ENCODE measurements at places on chromosomes 11 and 22. TPM values are rescaled to one million over a fixed set of nuclear protein-coding genes. Genes with fewer than 3 reads are reported as not detected.

DNA sequence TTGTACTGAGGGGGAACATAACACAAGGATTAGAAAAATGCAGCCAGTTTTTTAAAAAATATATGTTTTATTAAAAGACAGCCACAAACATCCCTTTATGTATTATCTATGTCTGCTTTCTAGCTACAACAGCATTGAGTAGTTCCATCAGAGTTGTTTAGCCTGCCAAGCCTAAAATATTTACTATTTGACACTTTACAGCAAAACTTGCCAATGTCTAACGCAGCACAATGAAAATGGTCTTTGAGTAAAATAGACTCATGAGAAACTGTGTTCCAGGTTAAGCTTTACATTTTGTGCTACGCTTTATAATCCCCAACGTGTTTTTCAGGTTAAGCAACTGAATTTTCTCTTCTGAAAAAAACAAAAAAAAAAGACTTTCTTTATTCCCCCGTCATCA, 2211.5 kb upstream of the RAG2 start:
- DNase-seq, result no peak

- peak; percentile 71 for DNase-seq
Measured at GRCh38 chr22:41234815-41235695, 5.7 kb downstream of the CHADL start.

APOA4 gene
- total RNA-seq, result not detected

DNA sequence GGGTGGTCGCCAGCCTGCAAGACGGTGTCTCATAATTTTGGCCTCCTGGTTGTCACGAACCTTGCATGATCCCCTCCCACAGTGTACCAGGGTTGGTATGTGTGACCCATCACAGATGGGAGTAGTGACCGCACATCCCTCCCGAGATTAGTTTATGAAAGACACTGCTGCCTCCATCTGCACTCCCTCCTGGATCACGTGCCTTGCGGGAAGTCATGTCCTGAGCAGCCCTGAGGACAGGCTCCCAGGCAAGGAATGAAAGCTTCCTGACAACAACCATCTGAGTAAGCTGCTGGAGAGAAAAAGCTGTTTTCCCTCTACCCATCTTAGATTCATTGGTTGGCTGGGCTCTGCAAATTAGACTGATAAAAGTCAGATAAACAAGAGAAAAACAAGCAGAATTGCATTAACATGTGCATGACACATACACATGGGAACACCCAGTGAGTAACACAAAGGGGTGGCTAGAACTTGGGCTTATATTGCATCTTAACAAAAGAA, 14.4 kb upstream of the PAMR1 start:
- DNase-seq, result no peak

SAA4 gene
- not detected for total RNA-seq

DNA sequence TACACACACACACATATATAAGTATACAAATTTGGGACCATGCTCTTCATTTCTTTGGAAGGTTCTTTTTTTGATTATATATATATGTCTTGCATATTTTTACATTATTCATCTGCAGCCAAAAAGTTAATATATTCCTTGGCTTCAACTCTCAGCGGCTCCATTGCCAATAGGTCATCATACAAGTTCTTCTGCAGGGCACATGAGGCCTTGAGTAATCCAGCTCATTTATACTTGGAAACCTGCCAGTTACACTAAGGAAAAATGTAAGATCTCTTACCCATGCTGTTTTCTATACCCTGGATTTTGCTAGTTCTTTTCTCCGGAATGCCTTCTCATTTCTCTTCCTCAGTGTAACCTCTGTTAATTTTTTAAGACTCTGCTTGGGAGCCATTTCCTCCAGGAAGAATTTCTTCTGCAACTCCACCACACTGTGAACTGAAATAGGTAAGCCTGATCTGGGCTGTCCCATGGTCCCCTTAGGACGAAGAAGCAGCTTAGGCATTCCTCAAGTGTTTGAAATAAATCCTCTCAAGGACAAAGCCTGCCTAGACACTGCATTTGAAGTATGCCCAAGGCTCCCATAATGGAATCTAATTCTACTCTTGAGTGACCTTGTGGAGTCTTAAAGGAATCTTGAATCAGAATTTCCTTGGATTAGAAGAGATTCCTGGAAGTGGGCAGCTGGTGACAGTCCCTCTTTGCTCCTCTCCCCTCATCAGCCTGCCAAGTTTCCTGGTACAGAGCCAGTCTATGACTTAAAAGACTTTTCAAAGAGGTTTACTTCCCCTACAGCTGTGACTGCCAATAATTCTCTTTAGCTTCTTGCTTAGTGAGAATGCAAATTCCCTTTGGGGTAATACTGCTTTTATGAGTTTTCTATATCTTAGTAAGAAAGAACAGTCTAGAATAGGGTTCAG, 182.8 kb downstream of the C11orf87 start:
- DNase-seq, result no peak

- peak; percentile 97 for DNase-seq
Measured at GRCh38 chr11:68946416-68947090, 34.2 kb downstream of the MRGPRD start.

Measured in osteoblast (primary cell).